ENCODE measurements at places on chromosomes 7 and 10.

GRCh38 chr7:94059746-94060145 is 55.6 kb upstream of the BET1 start:
- no peak for DNase-seq

- DNase-seq = no peak
These were observed 73.4 kb upstream of the SEPHS1 start for GRCh38 chr10:13421382-13421917.

DNA sequence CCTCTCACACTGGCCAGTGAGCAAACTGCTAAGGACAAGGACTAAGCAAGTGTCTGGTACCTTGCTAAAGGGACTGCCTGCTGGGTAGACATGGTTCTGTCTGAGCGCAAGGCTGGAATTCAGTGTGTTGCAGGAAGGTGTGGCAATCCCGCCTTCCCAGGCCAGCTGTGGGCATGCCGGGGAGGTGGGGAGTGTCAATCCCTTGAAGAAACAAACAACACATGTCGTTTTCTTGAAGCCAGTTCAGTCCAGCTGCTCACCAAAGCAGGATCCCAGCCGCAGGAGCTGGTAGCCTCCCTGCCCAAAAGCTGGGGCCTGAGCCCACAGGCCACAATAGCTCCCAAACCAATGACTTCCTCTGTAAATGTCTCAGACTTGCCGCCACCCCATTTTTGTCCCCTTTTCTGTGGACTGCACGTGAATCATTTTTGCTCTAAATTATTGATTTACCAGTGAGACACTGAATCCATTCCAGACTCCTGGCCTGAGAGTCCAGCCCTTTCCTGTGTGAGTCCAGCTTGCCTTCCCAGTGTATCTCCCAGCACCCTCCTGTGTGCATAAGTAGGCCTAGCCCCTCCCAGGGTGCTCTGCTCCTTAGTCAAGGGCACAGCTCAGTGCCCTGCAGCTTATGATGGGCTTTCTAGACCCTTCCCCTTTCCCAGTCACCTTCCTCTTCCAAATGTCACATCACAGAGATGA is 166.8 kb downstream of the RGS10 start:
- DNase-seq = no peak

DNA sequence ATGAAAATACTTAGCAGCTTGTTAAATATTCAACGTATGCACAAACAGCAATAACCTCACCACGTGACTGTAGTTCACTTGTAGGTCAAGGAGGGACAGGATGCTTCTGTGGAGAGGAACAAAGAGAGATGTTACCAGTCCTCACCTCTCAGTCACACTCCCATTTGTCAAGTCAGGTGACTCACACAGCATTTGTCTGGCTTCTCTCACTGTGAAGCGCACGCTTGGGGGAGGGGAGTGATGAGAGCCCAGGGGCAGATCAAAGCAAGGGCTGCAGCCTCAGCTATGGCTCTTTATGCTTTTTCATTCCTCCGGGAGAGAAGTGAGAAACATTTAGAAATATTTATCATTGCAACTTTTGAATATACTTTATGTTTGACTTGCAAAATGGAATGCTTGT is 2.9 kb upstream of the RBM20 start:
- DNase-seq = no peak

GRCh38 chr7:51040787-51041186 is 258.1 kb upstream of the GRB10 start:
- DNase-seq = no peak
